A549 treated with dexamethasone at 1 μM for 4 hours (cell line): ENCODE measurements at places on chromosomes 5 and 9. TPM values are rescaled to one million over a fixed set of nuclear protein-coding genes. Genes with fewer than 3 reads are reported as not detected.

Gene LIFR
- total RNA-seq = 7.1 to 13.4 TPM (median 11.1 TPM) in 5 replicates

Gene NCS1
- total RNA-seq = 29.5 to 56.8 TPM (median 55.9 TPM) in 5 replicates

Gene C9orf50
- 0.08 to 0.18 TPM in 2 of 5 replicates, not detected in the others for total RNA-seq

Gene STPG3
- total RNA-seq = not detected in 5 replicates

Gene RETREG1
- 2.3 to 4.2 TPM (median 3.0 TPM) in 5 replicates for total RNA-seq

Gene COL15A1
- total RNA-seq = 0.49 to 0.88 TPM (median 0.59 TPM) in 5 replicates

Gene UBTD2
- 14.2 to 16.7 TPM (median 15.1 TPM) in 5 replicates for total RNA-seq

Gene AIF1L
- total RNA-seq = 2.0 to 2.4 TPM (median 2.1 TPM) in 5 replicates

Gene KCNV2
- total RNA-seq = not detected in 5 replicates

Gene ANKRD18B
- 4.0 to 10.0 TPM (median 6.1 TPM) in 5 replicates for total RNA-seq

Gene HARS1
- total RNA-seq = 75.3 to 80.9 TPM (median 78.3 TPM) in 5 replicates

Gene SETX
- 18.5 to 23.5 TPM (median 21.1 TPM) in 5 replicates for total RNA-seq

Gene PCDHA4
- 1.4 to 2.3 TPM (median 1.8 TPM) in 5 replicates for total RNA-seq

Gene TMEM8B
- 2.1 to 4.5 TPM (median 3.6 TPM) in 5 replicates for total RNA-seq

Gene UHRF2
- total RNA-seq = 20.0 to 28.2 TPM (median 27.0 TPM) in 5 replicates

Gene SPINK6
- 0.27 to 1.4 TPM (median 0.39 TPM) in 5 replicates for total RNA-seq
